ENCODE measurements at places on chromosomes 5 and 9.

GRCh38 chr5:170474489-170475274, 29.1 kb upstream of the KCNIP1 start:
- no peak for DNase-seq

DNA sequence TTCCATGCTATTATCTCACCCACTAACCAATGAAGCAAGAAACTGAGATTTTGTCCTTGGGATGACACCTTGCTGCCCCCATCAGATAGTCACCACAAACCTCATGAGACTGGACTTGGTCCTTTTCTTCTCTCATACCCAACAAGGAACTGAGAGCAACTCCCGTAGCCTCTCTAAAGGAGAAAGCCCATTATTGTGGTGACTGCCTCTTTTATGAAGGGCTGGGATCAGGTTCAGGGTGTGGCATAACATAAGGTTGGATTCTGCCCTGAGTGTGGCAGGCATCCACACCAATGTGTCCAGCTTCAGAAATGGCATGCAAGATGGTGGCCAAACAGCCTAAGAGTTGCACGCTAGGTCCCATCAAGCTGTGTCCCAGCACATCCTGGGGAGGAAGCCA, 1.3 kb upstream of the ACTL7A start:
- DNase-seq = no peak

DNA sequence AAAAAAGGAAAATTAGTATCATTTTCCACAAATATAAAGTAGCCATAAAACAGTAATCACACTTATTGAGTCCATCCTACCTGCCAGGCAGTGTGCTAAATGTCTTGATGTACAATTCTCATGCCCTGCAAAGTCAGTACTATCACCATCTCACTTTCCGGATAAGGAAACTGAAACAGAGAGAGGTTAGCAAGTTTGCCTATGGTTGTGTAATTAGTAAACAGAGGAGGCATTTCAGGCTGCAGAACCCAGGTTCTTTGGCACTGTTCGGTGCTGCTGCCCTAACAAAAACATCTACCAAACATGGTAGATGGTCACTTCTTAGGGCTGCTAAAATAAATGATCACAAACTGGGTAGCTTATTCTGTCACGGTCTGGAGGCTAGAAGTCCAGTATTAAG, 22.6 kb downstream of the PLAC8L1 start:
- no peak for DNase-seq

DNA sequence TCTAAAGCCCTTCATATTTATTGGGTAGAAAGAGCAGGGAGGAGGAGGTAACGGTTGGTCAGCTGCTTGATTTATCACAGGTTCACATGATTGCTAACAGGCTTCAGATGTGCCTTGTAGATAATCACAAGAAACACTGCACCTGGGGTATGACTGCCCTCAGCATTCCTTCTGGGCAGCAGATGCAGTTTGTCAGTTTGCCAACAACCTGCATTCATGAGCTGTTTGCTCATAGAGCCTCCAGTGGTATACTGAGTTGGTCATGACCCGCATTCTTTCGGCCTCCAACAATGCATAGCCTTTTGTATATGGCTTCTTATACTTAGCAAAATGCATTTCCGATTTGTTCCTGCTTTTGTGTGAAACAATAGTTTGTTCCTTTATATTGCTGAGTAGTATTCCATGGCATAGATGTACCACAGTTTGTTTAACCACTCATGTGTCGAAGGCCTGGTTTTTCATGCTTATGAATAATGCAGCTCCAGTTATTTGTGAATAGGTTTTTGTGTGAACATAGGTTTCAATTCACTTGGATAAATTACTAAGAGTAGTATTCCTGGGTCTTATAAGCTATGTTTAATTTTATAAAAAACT, 83.6 kb downstream of the ARHGEF28 start:
- DNase-seq = no peak

DNA sequence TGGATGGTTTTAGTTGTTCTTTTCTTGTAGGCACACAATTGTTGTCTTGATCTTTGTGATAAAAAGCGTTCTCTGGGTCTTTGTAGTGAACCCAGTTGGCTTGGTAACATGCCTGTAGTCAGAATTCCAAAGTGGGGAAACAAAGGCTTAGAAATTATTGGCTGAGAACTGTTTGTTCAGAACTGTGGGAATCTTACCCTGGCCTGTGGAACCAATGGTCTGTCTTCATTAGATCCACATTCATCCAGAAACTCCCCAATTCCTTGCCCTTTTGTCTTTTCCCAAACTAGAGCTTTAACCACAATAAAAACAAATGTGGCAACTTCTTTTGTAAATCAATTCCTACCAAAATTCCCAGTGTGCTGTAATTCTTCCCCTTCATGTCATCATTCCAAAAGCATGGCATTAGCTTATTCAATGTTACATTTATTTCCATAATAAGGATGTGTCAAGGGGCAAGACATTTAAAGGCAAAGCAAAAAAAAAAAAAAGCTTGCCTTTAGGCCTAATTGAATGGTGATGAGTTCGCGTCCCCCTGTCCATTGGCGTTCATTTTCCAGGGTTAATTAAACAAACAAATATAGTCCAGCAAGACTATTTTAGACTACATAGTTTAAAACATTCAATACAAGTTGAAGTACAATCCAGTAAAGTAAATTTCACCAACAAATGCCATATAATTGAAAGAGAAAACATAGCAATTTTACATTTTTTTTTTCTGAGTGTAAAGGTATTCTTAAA, 249.8 kb upstream of the ZNF608 start:
- no peak for DNase-seq

DNA sequence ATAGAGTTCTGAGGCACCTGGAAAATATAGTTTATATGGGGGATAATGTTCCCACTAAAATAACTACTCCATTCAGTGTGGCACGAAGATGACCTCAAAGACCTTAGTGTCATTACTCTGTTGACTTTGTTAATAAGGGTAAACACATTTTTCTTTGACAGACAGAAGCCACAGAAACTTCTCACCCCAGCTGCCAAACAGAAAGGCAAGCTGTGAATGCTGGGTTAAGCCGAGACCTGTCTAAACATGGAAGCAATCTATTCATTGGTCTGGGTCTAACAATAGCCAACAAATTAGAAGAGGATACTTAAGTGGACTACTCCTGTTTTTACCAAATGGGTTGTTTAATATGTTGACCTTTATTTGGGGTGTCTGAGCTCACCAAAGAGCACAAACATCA, 171.4 kb downstream of the TLE1 start:
- no peak for DNase-seq

- no peak for DNase-seq
Measured at GRCh38 chr5:87051502-87052113, 216.1 kb upstream of the RASA1 start.

GRCh38 chr9:94779693-94780290, 53.3 kb downstream of the AOPEP start:
- no peak for DNase-seq

DNA sequence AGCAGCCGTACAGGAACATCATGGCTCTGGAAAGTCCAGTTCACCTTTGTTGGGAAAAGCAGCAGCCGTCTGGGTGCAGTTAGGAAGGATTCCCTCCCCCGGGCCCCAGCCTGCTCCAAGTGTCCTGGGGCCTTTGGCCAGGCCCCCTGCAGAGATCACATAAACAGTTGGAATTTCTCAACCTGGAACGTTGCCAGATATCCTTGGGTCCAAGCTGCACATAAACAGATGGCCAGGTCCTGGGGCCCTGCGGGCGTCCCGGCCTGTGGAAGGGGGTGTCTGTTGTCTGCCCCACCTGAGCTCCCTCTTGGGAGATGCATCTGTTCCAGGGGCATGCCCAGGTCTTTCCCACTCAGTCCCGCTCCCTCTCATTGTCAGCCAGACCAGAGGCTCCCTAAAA, 92.7 kb downstream of the COL5A1 start:
- DNase-seq = no peak

GRCh38 chr5:39314591-39314990, 49.7 kb downstream of the C9 start:
- no peak for DNase-seq

- DNase-seq = no peak
Measured at GRCh38 chr5:61184708-61185107, 22.4 kb upstream of the SMIM15 start.

DNA sequence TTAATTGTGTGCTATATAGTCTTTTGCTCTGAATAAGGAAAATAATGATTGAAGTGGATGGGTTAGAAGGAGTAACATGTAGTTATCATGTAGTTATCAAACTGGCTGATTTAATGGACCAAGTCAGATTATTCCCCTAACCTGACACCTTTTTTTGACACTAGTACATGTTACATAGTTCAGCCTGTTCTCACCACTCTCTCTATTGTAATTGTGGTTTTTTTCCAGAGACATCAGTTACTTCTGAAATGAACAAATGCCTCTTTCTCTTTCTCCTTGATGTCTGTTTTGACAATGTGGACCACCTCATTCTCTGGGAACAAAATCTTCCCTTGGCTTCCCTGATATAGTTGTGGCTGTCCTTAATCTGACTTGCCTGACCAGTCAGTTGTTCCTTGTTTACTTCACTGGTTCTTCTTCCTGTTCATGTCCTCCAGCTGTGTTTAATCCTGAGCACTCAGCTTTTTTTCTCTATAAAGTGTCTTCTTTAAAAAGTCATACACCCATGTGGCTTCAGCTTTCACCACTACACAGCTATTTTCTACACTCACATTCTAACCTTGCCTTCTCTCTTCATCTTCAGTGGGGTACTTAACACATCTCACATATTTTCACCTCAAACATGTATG, 243.4 kb downstream of the ARRDC3 start:
- no peak for DNase-seq

GRCh38 chr5:151800532-151800931, 28.8 kb downstream of the G3BP1 start:
- no peak for DNase-seq

- DNase-seq = no peak
Measured at GRCh38 chr9:131464354-131465000, 38.2 kb upstream of the POMT1 start.

- DNase-seq = no peak
Measured at GRCh38 chr9:18857334-18857733, 175.7 kb downstream of the SAXO1 start.

- DNase-seq = no peak
Measured at GRCh38 chr5:32217886-32218396, 43.8 kb upstream of the GOLPH3 start.

DNA sequence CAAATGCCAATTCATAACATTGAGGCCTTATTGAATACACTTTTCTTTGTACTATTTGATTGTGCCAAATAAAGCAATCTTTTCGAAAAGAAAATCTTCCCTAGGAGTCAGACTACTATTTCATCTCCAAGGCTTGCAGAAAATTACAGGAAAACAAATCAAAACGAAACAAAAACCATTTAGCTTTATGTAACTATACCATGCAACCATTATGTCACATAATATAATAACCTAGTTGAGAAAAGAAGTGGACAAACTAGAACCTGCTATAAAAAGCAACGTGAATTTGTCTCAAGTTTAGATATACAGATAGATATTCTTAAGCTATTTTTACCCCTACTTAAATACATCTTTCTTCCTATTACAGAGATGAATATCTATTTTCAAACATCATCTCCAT, 18.0 kb downstream of the HTR4 start:
- DNase-seq = no peak

GRCh38 chr5:122723606-122724352, 51.1 kb upstream of the SNX2 start:
- DNase-seq = no peak

- DNase-seq = no peak
Measured at GRCh38 chr9:131035548-131035947, 26.6 kb downstream of the LAMC3 start.

GRCh38 chr5:407801-408268, 35.1 kb upstream of the EXOC3 start:
- DNase-seq = no peak

GRCh38 chr9:99150451-99151171, 45.7 kb downstream of the TGFBR1 start:
- DNase-seq = no peak

- DNase-seq = no peak
Measured at GRCh38 chr5:27124590-27124989, 86.2 kb upstream of the CDH9 start.
